Foreskin fibroblast (primary cell): ENCODE measurements at places on chromosomes 1 and 21.

GRCh38 chr1:223713546-223714420, 1.4 kb downstream of the CAPN2 start:
- peak; percentile 50 for DNase-seq

GRCh38 chr1:156257711-156258110, 9.9 kb upstream of the PAQR6 start:
- no peak for DNase-seq

GRCh38 chr1:232282498-232282897, 347.4 kb downstream of the SIPA1L2 start:
- DNase-seq: no peak

GRCh38 chr1:198162091-198162767, 5.4 kb downstream of the NEK7 start:
- DNase-seq: no peak

- no peak for DNase-seq
These were observed 15.7 kb downstream of the SPOCD1 start for GRCh38 chr1:31799895-31800673.

DNA sequence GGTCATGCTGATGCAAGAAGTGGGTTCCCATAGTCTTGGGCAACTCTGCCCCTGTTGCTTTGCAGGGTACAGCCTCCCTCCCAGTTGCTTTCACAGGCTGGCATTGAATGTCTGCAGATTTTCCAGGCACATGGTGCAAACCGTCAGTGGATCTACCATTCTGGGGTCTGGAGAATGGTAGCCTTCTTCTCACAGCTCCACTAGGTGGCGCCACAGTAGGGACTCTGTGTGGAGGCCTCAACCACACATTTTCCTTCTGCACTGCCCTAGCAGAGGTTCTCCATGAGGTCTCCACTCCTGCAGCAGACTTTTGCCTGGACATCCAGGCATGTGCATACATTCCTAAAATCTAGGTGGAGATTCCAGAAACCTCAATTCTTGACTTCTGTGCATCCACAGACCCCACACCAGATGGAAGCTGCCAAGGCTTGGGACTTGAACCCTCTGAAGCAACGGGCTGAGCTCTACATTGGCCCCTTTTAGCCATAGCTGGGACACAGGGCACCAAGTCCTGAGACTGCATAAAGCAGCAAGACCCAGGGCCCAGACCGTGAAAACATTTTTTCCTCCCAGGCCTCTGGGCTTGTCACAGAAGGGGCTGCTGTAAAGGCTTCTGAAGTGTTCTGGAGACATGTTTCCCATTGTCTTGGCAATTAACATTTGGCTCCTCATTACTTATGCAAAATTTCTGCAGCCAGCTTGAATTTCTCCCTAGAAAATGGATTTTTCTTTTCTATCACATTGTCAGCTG, 466.2 kb upstream of the PBX1 start:
- peak; percentile 2 for DNase-seq

GRCh38 chr1:112244131-112244530, 151.9 kb upstream of the CTTNBP2NL start:
- no peak for DNase-seq

- DNase-seq: no peak
These were observed 121.9 kb upstream of the JUN start for GRCh38 chr1:58905628-58906221.

DNA sequence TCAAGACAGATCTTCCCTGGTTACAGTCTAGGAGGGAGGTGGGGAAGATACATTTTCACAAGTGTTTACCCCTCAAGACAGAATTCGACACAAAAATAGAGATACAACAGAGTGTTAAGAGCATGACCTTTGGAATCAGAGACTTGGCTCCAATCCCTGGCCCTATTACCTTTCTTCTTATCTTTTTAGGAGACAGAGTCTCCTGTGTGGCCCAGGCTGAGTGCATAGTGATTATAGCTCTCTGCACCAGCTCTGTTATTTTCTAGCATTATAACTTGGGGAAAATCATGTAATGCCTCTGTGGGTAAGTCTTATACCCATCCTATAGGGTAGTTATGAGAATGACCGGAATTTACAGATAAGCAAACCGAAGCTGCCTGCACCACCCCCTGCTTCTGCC, 9.8 kb downstream of the NIPAL3 start:
- DNase-seq: no peak

GRCh38 chr1:203512848-203513584, 19.1 kb downstream of the OPTC start:
- peak; percentile 92 for DNase-seq

DNA sequence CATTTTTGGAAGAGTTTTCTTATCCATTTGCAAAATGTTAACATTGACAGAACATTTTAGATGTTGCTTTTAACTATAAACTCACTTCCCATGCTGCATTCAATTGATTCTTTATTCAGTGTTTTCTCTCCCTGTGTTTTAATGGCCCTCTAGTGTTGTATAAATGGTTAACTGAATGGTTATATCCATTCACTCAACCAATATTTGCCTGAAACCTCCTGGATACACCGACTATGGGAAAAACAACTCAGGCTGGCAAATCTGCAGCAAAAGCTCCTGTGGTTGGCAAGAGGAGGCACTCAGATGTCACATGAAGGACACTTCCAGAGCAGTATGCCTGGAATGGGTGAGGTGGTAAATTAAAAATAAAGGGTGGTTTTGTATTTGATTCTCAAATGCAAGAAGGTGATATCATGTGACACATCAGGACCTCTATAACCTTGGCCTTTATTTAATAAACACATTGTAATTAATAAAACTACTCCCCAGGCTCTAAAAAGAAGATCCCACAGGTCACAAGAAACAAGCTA, 107.6 kb downstream of the BCAR3 start:
- DNase-seq: no peak

- no peak for DNase-seq
These were observed 133.8 kb upstream of the KIAA1614 start for GRCh38 chr1:180778782-180779398.

GRCh38 chr1:54352755-54353154, 53.4 kb downstream of the SSBP3 start:
- no peak for DNase-seq
